Stimulated activated CD8-positive, alpha-beta memory T cell treated with anti-CD3 and anti-CD28 coated beads, Interleukin-4, amount 100 ng/mL, for 1 hour (primary cell): ENCODE measurements at places on chromosomes 3 and 15.

DNA sequence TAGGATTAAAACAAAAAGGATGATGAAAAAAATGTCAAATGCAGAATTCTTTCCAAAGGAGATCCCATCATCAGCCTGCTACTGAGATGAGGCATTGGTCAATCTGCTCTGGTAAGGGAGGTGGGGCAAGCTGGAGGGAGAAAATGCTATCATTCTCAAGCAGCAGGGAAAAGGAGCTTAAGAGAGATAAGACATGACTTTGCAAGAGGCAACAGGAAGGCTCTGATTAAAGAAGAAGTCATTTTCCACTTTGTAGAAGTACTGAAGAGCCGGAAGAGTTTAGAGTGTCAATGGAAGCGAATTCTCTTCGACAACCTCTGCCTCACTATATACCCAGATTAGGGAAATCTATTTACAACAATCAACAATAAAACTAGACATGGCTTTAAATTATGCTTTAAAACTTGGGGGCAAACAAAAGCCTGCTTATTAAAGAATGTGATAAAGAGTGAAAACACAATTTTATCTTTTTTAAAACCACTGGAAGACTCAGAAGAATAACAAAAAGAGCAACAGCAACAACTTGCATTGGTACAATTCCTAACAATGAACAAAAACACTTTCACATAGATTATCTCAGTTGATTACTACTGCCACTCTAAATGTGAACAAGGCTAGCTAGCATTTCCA lies 81.8 kb upstream of the NANOGP8 start:
- DNase-seq = no peak

- no peak for DNase-seq
Measured at GRCh38 chr3:31225923-31226322, 306.8 kb upstream of the STT3B start.

DNA sequence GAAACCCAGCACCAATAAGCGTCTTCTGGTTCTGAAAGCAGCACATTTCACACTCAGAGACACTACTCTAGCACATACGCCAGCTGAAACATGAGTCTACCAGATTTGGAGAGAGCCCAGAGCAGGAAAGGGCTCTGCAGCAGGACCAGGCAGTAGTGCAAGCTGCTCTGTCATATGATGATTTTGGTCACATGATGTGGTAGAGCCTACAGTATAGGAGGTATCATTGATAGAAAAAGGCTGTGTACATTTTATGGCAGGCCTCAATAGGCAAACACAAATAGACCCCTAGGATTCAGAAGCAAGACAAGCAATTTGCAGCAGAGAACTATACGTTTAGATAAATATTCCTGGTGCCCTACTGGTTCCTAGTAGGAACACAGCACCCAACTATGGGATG lies 58.2 kb downstream of the QTRT2 start:
- DNase-seq = no peak

- DNase-seq = no peak
Measured at GRCh38 chr3:53941950-53942349, 50.3 kb upstream of the SELENOK start.

DNA sequence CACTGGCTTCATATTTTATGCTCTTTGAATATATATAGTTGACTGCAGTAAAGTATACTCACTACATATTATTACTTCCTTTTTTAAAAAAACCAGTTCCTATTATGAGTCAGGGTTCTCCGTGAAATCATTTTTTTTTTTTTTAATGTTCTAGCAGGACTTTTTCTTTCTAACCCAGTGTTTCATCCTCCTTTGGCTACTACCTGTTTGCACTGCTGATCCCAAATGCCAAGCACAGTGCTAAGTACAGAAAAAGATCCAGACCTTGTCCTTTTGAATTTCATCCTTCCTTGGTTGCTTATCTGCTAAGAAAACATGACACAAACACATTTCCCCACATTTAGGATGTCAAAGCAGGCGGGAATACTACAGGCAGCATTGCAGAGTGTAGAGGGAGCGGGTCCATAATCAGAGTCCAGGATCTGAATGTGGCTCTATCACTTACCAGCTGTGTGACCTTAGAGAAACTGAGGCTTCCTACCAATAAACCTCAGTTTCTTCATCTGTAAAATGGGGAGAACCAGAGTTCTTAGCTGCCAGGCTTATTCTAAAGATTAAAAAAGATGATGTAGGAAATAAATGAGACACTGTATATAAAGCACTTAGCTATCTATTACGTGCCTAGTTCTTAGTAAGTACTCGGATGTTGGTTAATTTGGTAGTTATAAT lies 37.2 kb upstream of the ANPEP start:
- no peak for DNase-seq

GRCh38 chr15:76492538-76492937 lies 156.0 kb downstream of the ISL2 start:
- no peak for DNase-seq

- DNase-seq = no peak
Measured at GRCh38 chr3:40130721-40131120, 178.8 kb upstream of the EIF1B start.

GRCh38 chr3:38653685-38654537 lies 4.4 kb upstream of the SCN5A start:
- DNase-seq = no peak

- DNase-seq = no peak
Measured at GRCh38 chr3:82927309-82928253, 1166.1 kb upstream of the GBE1 start.

- DNase-seq = no peak
Measured at GRCh38 chr3:12935023-12935860, 93.9 kb upstream of the RPL32 start.

DNA sequence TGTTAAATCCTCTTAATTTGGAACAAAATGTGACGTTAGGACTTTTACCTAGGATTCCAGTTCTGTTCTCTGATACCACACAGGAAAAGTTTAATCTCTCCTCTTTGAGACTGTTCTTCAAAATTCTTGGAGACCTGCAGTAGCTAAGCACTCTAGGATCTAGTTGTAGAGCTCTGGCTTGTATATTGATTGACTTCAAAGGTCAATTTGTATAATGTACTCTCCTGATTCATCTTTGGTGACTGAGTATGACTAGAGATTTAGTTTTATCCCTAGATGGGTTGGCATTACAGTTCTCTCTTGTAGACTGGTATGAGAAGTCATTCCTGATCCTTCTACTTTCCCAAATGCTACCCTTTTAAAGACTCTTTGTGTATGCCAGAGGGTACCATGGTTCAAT lies 168.4 kb upstream of the TPRG1 start:
- no peak for DNase-seq

GRCh38 chr3:140421884-140422283 lies 256.0 kb upstream of the TRIM42 start:
- DNase-seq = no peak

- DNase-seq = no peak
Measured at GRCh38 chr3:25679166-25679565, 14.5 kb upstream of the TOP2B start.

DNA sequence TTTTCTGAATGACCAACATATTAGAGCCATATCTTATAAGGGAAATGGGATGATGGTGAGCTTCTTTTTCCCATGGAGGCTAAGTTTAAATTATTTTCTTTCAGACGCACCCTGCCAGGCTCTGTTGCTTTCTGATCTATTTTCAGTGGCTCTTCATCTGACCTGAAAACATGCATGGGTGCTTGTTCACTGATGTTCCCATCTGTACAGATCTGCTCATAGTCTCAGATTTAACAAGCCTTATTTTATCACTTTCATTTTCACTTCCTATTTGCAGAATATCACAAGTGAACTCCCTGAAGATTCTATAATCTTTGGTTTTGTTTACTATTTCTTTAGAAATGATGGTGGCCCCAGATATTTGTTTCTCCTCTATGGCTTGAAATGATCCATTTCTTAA lies 31.1 kb upstream of the SUCLG2 start:
- no peak for DNase-seq

DNA sequence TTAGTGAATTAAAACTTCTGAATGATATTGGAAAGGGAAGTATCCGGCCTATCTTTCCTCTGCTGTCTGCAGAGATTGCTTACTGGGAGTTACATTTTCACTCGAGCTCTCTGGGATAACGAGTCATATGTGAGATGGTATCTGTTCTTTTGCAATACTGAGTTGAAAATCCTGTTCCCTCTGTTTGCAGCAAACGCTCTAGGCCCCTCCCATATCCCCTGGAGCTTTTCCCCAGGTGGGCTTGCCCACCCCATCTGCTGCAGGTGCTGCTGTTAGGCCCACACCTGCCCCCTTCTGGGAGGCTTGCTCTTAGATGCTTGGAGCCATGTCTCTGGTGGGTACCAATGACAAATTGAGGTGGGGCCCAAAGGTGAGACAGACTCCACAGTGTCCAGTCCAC lies 42.7 kb upstream of the MTMR10 start:
- DNase-seq = no peak

- no peak for DNase-seq
Measured at GRCh38 chr15:44710236-44711095, 657 bp downstream of the PATL2 start.

DNA sequence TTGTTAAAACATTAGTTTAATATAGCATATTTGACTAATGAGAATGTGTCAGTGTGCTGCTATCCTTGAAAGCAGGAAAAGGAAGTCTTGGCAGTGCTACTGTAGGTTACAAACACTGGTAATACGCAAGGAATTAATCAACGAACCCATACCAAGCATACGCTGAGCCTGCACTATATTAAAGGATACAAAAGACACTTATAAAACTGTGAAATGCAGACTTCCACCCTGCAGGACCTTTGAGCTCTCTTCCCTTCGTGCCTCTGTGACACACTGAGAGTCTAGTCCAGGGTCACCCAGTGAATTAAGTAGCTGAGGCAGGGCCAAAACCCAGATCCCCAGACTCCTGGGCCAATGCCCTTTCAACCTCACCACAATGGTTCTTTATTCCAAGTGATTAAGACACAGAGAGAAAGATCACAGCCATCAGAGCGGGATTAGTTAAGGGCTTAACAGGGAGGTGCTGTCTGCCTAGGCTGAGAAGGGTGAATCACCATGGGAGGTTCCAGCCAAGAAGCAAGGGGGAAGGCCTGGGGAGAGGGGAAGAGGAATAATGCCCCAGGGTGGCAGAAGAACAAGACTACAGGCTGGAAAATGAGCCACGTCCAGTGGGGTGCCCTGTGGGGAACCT lies 6.8 kb downstream of the ANXA2 start:
- no peak for DNase-seq

DNA sequence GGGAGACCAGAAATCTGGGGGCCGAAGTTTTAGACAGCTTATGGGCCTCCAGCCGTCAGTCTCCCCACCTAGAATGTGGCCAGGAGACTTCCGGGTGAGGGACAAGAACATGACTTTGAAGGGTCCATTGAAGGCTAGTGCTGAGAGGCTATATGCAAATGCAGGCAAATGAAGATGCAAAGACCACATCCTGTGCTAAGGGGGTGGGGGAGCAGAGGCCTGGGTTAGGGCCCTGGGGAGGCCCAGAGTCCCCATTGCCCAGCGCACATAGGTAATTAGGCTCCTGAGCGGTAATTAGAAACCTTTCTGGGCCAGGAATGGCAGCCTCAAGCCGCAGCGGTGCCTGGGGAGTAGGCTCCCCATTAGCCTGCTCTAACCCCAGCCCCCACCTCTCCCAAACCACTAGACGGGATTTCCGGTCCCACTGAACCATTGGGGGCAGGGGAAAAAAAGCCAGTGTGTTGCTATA lies 6.8 kb downstream of the CSK start:
- DNase-seq = no peak

DNA sequence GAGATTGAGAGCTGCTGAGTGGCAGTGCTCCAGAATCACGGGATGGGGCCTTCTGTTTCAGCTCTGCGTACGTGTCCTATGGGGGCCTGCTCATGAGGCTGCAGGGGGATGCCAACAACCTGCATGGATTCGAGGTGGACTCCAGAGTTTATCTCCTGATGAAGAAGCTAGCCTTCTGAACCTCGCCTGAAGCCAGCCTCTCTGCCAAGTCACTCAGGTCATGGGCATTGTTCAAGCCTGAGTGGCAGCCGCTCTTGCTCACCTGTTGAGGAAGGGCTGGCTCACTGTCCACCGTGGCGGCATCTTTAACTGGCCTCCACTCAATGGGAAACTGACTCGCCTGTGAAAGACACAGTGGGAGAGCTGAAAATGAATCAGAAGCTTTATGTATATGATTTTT lies 6.6 kb downstream of the POLR2H start:
- DNase-seq = no peak

GRCh38 chr15:65334586-65335231 lies 30.2 kb downstream of the RNU5B-1 start:
- DNase-seq = no peak

GRCh38 chr3:11878837-11879236 lies 32.2 kb upstream of the TAMM41 start:
- DNase-seq = no peak

DNA sequence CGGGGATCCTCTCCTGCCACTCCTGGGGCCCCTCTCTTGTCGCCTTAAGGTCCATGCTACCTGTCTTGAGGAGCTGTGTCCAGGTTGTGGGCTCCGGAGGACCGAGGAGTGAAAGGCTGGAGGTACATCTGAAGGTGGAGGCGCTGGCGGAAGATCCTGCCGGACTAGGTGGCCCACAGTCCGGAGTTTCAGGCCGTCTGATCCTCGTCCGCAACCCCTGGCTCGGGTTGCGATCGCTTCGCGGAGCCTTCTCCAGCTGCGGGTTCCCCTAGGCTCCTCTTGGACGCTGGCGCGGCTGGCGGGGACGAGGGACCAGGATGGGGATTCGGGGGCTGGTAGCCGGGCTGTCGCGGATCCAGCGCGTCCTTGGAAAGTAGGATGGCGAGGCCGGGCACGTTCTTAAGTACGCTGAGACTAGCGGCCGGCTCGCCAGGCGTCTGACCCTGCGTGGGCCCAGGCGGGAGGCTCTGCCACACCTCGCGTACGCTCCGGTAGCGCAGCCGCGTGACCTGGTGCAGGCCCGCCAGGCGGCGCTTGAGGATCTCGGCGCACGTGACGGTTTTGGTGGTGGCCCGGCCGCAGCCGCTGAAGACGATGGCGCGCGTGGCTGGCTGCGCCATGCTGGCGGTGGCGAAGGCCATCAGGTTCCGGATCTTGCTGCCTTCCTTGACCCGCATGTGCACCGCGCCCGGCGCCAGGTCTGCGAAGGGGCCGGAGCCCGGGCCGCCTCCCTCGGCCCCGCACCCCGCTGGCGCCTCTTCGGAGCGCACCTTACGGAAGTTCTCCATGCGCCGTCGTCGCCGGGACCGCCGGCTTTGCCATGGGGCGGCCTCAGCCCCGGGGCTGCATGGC lies 550 bp downstream of the RPP25 start:
- peak; percentile 39 for DNase-seq

- no peak for DNase-seq
Measured at GRCh38 chr3:101618726-101619125, 44.7 kb downstream of the PCNP start.

- no peak for DNase-seq
Measured at GRCh38 chr15:89043031-89044002, 44.9 kb upstream of the ABHD2 start.

GRCh38 chr3:7812490-7812889 lies 689.1 kb upstream of the LMCD1 start:
- DNase-seq = no peak

- no peak for DNase-seq
Measured at GRCh38 chr3:157077565-157077991, 82.4 kb downstream of the CCNL1 start.
